ENCODE measurements at places on chromosomes 12 and 14. TPM values are rescaled to one million over a fixed set of nuclear protein-coding genes. Genes with fewer than 3 reads are reported as not detected.

Gene PIK3C2G
- polyA plus RNA-seq, result 4.8 TPM

Gene HAL
- polyA plus RNA-seq, result 1.5 TPM

Gene RAP1B
- polyA plus RNA-seq, result 187 TPM

Gene KLHL42
- 47.6 TPM for polyA plus RNA-seq

Gene OTUB2
- 5.9 TPM for polyA plus RNA-seq

Gene HHIPL1
- polyA plus RNA-seq, result 0.98 TPM

Gene LPAR5
- polyA plus RNA-seq, result 0.91 TPM

Gene EIF2S3B
- polyA plus RNA-seq, result 1.5 TPM

Gene NID2
- polyA plus RNA-seq, result 109 TPM

Gene KLHL33
- 0.60 TPM for polyA plus RNA-seq

Data from left kidney (tissue), 8 donors.